ENCODE measurements at places on chromosomes 1 and 21. TPM values are rescaled to one million over a fixed set of nuclear protein-coding genes. Genes with fewer than 3 reads are reported as not detected.

DNA sequence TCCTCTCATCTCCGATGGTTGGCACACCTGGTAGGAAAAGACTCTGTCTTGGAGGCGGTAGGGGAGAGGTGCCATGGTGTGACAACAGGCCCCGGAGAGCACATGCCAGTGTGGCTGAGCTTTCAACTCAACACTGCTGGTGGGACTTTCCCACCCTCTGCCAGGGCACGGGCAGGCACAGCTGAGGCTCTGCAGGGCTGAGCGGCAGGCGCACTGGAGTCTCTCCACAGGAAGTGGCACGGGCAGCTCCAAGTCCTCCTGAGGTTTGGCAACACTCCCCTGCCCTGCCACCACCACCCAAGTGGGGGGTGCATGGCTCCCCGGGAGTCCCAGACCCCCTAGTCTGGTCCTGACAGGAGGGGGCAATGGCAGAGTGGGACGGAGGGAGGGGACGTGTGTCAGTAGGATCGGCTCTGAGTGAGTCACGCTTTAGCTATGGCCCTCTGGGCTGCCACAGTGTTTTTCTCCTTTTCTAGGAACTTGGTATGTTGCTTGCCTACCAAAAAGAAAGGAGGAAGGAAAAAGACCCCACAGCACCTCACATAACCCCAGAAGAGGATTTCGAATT is 27.3 kb upstream of the EVA1B start:
- H3K4me1 ChIP-seq: peaks cover 38% of the 10 kb centered on the region
- no peak for DNase-seq
- no peak overlapping the region for H3K4me3 ChIP-seq
- peaks cover 89% of the 10 kb centered on the region for H3K36me3 ChIP-seq
- H3K27ac ChIP-seq: peak overlapping the region; percentile 65

DNA sequence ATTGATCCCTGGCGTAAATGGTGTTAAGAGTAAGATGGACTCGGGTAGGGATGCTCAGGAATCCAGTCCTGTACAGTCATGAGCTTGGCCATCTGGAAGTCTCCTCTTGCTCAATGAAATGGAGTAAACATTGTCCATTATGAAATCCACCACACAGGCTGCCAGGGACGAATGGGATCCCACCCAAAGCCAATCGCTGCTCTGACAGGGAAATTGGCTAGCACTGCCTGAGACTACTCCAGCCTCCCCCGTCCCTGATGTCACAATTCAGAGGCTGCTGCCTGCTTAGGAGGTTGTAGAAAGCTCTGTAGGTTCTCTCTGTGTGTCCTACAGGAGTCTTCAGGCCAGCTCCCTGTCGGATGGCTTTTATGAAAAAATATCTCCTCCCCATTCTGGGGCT is at the start of gene HSD11B1:
Gene HSD11B1, plus strand, starts transcription at position 263 of the 400 bp plus-strand sequence. Its CDS starts 97 bp downstream, at position 360.
- no peaks in the 10 kb centered on the region for H3K4me1 ChIP-seq
- H3K4me3 ChIP-seq: no peak within 1 kb of the TSS
- H3K27ac ChIP-seq: peak within 1 kb of the TSS; percentile 26
- H3K27me3 ChIP-seq: no peaks in the 10 kb centered on the region
- H3K36me3 ChIP-seq: no peaks in the 10 kb centered on the region

GRCh38 chr1:163093169-163093568 is 24.0 kb downstream of the RGS4 start:
- DNase-seq: no peak
- H3K27ac ChIP-seq: no peak overlapping the region
- no peaks in the 10 kb centered on the region for H3K36me3 ChIP-seq
- H3K4me1 ChIP-seq: no peaks in the 10 kb centered on the region
- no peak overlapping the region for H3K4me3 ChIP-seq
- H3K27me3 ChIP-seq: no peaks in the 10 kb centered on the region

DNA sequence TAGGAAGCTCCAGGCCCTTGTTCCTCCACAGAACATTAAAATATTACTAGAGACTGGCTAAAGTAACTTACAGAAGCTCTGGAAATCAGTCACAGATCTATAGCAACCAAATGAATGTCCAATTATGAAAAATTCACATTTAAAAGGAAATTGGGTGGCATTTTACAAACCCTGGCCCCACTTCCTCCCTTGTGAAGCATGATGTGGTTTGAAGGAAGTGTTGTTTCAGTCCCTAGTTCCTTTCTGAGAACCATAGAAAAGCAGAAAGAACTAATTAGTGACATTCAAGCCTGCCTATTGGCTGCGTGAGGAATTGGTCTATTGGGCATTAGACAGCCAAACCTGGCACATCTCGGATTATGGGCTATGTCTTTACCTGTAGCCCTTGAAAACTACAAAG is 649.7 kb upstream of the NEGR1 start:
- no peak overlapping the region for H3K27ac ChIP-seq
- H3K4me1 ChIP-seq: no peaks in the 10 kb centered on the region
- no peak for DNase-seq
- H3K4me3 ChIP-seq: no peak overlapping the region

GRCh38 chr1:1891349-1892078 is 627 bp upstream of the GNB1 start:
- peaks cover 4% of the 10 kb centered on the region for H3K27me3 ChIP-seq
- no peaks in the 10 kb centered on the region for H3K36me3 ChIP-seq
- peak overlapping the region; percentile 94 for H3K4me3 ChIP-seq
- peaks cover 75% of the 10 kb centered on the region for H3K4me1 ChIP-seq
- peak; percentile 75 for DNase-seq

DNA sequence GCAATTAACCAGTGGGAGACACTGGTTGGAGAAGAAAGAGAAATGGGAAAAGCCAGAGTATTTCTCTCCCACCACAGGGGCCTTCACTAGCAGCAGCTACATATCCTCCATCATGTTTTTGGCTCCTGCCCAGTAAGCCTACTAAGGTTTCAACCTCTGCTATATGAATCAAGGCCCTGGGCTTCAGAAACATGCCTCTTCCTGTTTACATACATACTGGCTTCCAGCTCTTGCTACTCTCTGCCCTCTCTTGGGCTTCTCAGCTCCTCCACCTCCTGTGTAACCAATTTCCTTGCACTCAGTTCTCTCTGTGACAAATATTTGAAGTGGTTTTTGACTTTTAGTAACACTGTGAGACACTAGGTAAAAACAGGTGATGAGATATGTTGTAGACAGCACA is 80.8 kb downstream of the LRRC7 start:
- no peaks in the 10 kb centered on the region for H3K36me3 ChIP-seq
- no peak overlapping the region for H3K4me3 ChIP-seq
- peak; percentile 12 for DNase-seq
- no peaks in the 10 kb centered on the region for H3K4me1 ChIP-seq
- no peaks in the 10 kb centered on the region for H3K27me3 ChIP-seq

DNA sequence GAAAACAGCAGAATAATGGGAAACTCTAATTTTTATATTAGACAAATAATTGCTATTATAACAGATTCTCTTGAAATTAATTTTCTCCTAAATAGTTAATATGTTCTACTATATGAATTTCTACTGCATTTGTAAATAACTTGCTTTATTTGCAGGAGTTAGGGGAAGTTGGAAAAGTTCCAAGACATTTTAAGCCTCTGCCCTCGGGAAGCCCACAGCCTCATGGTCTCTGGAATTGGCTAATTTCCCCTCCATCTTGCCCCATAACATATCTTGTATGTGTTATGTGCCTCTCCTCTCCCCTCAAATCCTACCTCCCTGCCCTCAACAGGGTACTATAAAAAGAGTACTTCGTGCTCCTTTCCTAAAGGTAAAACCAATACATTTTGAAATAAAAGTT is 271.4 kb upstream of the NR5A2 start:
- no peak overlapping the region for H3K27ac ChIP-seq
- H3K4me1 ChIP-seq: no peaks in the 10 kb centered on the region
- H3K36me3 ChIP-seq: no peaks in the 10 kb centered on the region
- no peaks in the 10 kb centered on the region for H3K27me3 ChIP-seq

- H3K4me3 ChIP-seq: no peak overlapping the region
- H3K36me3 ChIP-seq: no peaks in the 10 kb centered on the region
- H3K27ac ChIP-seq: no peak overlapping the region
- H3K4me1 ChIP-seq: peaks cover 27% of the 10 kb centered on the region
- no peak for DNase-seq
Measured at GRCh38 chr1:15350151-15350550, 59.5 kb upstream of the EFHD2 start.

DNA sequence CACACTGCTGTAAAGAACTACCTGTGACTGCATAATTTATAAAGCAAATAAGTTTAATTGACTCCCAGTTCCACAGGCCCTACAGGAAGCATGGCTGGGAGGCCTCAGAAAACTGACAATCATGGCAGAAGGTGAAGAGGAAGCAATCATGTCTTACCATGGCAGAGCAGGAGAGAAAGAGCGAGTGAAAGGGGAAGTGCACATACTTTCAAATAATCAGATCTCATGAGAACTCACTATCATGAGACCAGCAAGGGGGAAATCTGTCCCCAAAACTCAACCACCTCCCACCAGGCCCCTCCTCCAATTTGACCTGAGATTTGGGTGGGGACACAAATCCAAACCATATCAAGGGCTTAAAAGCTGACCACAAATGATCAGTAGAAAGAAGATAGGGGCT is 493.2 kb downstream of the PTPRC start:
- H3K27me3 ChIP-seq: no peaks in the 10 kb centered on the region
- no peaks in the 10 kb centered on the region for H3K4me1 ChIP-seq
- no peak overlapping the region for H3K4me3 ChIP-seq
- H3K36me3 ChIP-seq: no peaks in the 10 kb centered on the region
- no peak for DNase-seq

Gene SGIP1
- 9.5 TPM for total RNA-seq

Gene CNST
- total RNA-seq: 15.9 TPM

Gene PARP1
- total RNA-seq: 33.5 TPM

Gene GPR37L1
- not detected for total RNA-seq

Gene LCE3E
- not detected for total RNA-seq

Gene FCRL1
- not detected for total RNA-seq
